ENCODE measurements at places on chromosomes 2 and 18.

GRCh38 chr2:42105330-42106256 lies 57.8 kb downstream of the PKDCC start:
- DNase-seq, result no peak

DNA sequence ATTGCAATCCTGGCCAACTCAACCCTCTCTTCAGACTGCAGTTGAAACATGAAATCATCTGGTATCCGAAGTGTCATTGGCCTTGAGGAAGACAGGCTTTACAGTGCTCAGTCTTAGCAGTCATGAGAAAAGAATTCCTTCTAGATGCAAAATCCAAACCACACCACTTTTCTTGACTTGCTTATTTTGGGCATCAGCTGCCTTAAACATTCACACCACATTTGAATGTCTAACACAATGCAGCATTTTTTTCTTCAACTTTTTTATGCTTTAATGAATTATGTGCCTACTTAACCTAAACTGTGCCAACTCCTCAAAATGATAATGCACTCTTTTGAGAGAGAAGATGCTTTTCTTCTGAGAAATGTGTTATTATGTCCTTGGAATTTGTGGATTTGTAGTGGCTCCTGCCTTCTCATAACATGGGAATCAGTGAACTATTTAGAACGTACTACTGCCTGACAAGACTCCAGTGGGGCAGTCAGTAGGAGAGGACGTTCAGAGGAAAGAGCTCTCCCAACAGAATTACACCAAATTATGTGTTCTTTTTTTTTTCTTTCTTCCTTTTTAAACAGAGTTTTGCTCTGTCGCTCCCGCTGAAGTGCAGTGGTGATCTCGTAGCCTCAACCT lies 3.2 kb upstream of the FAM98A start:
- DNase-seq, result no peak

DNA sequence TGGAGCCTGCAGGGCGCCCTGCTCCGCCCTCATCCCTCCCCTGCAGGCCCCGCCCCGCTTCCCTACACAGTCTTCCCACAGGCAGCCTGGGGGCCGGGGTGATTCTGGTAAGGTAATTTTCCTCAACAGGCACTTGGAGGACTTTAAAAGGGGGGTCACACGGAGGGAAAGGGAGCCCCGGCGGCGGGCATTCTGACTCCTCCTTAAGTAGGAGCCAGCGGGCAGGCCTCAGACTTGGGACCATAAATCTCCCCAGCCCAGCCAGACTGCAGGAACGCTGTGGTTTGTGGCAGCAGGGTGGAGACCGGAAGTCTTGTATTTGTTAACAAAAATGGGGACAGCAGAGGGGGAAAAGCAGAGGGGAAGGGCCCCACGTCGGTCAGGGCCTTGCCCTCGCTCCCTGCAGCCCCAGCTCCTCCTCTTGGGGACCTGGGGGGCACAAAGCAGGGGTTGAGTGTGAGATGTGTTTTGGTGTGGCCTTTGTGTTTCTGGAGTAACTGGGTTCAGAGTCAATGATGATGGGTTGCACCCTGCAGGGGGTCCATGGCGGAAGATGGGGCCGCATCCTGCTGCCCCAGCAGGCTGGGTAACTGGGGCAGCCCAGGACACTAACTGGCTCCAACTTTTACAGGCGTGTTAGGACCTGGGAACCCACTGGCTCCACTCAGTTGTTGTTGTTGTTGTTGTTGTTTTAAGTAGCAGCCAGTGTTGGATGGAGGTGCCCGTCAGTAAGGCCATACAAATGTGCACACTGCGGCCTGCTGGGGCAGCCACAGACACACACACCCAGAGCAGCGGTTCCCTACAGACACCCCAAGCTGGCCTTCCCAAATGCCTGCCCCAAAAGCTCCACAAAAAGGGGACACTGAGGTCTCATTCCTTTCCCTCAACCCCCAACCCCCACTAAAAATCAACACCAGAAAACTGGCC lies 27.7 kb downstream of the SMAD7 start:
- DNase-seq, result no peak

GRCh38 chr18:3683483-3683882 lies 233.5 kb downstream of the TGIF1 start:
- DNase-seq, result no peak

DNA sequence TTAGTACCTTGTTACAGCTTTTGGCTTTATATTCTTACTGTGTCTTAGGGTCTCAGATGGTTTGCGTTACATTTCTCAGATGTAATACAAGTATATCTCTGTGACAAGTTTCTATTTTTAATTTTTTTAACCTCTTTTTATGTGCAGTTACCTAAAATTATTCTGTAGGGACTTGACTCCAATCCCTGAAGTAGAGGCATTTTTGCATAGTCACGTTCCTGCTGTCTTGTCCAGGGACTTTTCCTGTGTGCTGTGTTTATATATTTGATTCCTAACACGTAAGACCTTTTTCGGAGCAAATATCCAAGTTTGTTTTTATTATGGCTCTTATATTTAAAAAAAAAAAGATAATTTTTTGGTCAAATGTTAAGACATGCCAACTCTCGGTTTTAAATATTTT lies 71.2 kb upstream of the CHMP1B start:
- DNase-seq, result no peak

DNA sequence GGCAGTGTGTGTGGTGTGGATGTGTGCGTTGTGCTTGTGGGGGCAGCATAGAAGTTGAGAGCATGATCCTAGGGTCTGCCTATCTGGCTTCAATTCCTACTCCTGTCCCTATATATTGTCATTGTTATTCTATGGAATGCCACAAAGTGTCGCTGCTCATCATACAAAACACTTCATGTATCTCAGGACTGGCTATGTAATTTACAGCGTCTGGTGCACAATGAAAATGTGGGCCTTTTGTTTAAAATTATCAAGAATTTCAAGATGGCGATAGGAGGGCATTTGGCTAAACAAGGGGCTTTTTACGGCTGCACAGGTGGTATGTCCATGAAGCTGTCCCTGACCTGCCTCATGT lies 3.4 kb downstream of the SERPINB2 start:
- DNase-seq, result no peak

DNA sequence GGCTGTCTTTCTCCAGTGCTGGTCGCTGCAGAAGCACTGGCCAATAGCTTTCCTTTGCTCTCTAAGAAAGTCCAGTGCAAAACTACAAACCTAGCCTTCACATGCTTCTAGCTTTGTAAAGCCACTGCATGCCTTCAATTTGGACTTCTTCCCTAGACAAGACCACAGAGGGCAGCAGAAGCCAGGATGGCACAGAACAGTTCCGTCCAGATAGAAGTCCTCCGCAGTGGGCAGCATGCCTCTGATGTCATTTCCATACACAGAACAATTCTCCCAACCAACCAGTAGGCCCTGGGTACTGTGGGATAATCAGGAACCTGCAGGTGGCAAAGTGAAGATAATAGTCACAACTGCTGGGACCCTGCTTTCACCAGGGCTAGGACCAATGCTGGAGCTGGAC lies 3.3 kb downstream of the ST6GAL2 start:
- DNase-seq, result no peak

DNA sequence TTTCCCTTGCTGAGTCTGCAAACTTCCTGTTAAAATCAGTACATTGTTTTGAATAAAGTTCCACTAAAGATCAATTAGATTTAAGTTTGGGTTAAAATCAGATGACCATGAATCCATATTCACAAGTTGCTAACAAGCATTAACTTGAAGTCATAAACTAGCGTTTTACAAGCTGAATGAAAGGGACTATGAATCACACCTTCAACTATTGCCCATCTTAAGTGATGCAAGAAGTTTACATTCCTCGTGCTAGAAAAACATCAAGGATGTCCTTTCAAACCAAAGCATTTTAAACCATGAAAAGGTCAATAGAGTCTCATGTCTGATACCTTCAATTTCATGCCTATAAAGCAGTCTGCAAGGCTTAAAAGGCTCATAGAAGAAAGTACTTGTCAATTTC lies 257.2 kb upstream of the SYT4 start:
- DNase-seq, result no peak

GRCh38 chr2:31004257-31004656 lies 134.0 kb downstream of the GALNT14 start:
- DNase-seq, result no peak

All from DMS 273 treated with DMSO at 0.1 percent for 48 hours (cell line).